ENCODE measurements at places on chromosomes 1 and 21. TPM values are rescaled to one million over a fixed set of nuclear protein-coding genes. Genes with fewer than 3 reads are reported as not detected.

The TSPAN2 gene
- total RNA-seq, result 0.44 TPM

The TGFB2 gene
- 2.5 TPM for total RNA-seq

The OR2M3 gene
- not detected for total RNA-seq

The SPSB1 gene
- 8.3 TPM for total RNA-seq

The RGS7 gene
- total RNA-seq, result 0.30 TPM

The TXNIP gene
- 29.6 TPM for total RNA-seq

The WNT9A gene
- 0.20 TPM for total RNA-seq

The ARL8A gene
- total RNA-seq, result 41.4 TPM

The BLACAT1 gene
- 0.07 TPM for total RNA-seq

The SFN gene
- total RNA-seq, result 0.20 TPM

The PCSK9 gene
- 0.33 TPM for total RNA-seq

The RCAN3 gene
- 4.7 TPM for total RNA-seq

The CR1 gene
- total RNA-seq, result under 0.01 TPM

The MXRA8 gene
- total RNA-seq, result 0.34 TPM

The ZNF648 gene
- not detected for total RNA-seq

The SLC45A3 gene
- 13.7 TPM for total RNA-seq

The RUNX3 gene
- total RNA-seq, result not detected

The PBX1 gene
- 2.5 TPM for total RNA-seq

The NCF2 gene
- 0.05 TPM for total RNA-seq

The IL23R gene
- not detected for total RNA-seq

The ADCY10 gene
- not detected for total RNA-seq

The A3GALT2 gene
- total RNA-seq, result not detected

The GJA8 gene
- total RNA-seq, result not detected

The EDEM3 gene
- 18.3 TPM for total RNA-seq

The RHOC gene
- total RNA-seq, result 958 TPM

The C1orf94 gene
- total RNA-seq, result not detected

The SRM gene
- total RNA-seq, result 93.3 TPM

The SETD4 gene
- 15.9 TPM for total RNA-seq

The NENF gene
- 34.8 TPM for total RNA-seq

The HSD3B2 gene
- total RNA-seq, result not detected

The BGLAP gene
- not detected for total RNA-seq

The PLCH2 gene
- not detected for total RNA-seq

The OR2L5 gene
- not detected for total RNA-seq

The CLIC6 gene
- not detected for total RNA-seq

The OR2W3 gene
- total RNA-seq, result not detected

The PTPRC gene
- not detected for total RNA-seq

The CRTC2 gene
- 11.6 TPM for total RNA-seq

The FAM151A gene
- not detected for total RNA-seq

The NCAM2 gene
- total RNA-seq, result 0.05 TPM

The HSPG2 gene
- total RNA-seq, result 873 TPM

The RYR2 gene
- total RNA-seq, result not detected

The CIART gene
- 0.60 TPM for total RNA-seq

The PPIE gene
- 42.3 TPM for total RNA-seq

Data from mammary microvascular endothelial cell (primary cell).